ENCODE measurements at places on chromosomes 4 and X.

DNA sequence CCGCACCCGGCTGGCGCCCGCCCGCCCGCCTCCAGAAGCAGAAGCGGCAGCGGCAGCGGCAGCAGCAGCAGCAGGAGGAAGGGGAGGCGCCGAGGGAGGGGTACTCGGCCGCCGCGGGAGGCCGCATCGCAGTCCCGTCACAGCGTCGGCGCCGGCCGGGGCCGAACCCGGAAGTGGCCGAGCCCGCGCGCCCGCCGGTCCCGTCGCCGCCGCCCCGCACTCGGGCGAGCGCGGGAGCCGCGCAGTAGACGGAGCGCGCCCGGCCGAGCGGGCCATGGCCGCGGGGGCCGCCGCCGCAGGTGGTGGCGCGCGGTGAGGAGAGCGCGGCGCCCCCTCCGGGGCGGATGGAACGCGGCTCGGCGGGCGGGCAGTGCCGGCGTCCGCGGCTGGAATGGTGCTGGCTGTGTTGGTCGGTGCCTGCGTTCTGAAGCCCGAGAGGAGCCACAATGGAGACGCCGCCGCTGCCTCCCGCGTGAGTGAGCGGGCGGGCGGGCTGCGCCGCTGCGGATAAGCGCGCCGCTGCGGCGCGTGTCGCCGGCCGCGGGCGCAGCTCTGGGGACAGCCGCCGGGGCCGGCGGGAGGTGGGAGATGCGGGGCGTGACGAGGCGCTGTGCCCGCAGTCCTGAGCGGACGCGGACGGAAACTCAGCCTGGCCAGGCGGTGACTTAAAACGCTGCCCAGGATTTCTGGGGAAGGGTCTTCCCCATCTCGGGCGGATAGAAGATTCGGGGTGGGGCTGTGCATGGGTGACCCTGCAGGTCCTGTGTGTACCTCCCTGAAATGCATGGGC lies at the start of gene KLHL2:
KLHL2 (plus strand) TSS at position 131 of the 790 bp plus-strand sequence; CDS start at position 447, 316 bp downstream.
- peak; percentile 71 for DNase-seq

DNA sequence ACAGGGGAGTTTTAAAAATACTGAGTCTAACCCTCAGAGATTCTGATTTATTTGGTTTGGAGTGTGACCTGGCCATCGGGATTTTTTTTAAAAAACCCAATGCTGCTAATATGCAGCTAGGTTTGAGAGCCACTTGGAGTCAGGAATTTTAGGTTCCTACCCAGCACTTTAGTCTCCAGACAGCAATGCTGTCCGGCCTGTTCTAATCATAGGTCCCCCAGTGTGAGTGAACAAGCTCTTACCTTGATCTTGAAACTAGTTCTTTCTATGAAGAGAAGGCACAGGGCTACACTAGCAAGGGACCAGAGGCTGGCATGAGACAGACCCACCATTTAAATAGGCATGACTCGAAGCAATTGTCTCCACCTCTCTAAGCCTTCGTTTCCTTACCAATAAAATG lies 103.5 kb downstream of the SMIM20 start:
- DNase-seq = no peak

DNA sequence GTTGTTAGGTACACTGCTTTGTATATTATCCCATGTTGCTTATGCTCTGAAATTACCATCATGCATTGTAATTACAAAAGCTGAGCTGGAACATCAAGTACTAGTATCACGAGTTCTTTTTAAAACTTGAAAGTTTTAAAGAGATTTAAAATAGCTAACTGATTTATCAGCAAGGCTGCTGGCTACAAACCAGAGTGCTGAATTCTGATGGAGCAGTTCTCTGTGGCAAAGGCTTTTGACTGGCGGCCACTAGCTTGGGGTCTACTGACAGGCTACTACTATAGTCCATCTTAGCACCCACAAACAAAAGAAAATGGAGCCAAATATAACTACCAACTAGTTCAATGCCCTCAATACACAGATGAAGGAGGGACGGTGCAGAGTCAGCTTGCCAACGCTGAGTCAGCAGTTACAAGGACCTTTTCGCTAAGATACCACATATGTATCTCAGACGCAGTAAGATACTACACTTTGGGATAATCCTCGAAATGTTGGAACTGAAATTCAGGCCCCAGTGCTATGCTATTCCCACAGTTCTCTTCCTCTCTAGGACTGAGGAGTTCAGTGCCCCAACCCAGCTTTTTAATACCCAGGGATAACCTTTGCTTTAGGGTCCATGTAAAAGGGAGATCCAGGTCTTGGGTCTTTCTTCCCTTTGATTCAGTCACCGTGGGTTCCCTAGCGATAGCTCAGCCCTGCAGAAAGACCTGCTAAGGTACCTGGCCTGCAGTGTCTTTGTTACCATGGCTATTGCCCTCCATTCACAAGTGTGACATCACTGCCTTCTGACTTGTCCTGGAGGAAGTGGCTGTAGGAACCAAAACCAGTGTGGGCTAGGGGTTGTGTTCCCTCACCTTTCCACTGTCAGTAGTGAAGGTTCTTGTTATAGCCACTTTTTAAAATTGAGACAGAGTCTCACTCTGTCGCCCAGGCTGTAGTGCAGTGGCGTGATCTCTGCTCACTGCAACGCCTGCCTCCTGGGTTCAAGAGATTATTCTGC lies 22.8 kb downstream of the MFAP3L start:
- no peak for DNase-seq

GRCh38 chr4:110165382-110166286 lies 32.8 kb downstream of the ELOVL6 start:
- DNase-seq = peak; percentile 64

GRCh38 chrX:30065226-30065625 lies 150.1 kb upstream of the MAGEB2 start:
- peak; percentile 41 for DNase-seq

DNA sequence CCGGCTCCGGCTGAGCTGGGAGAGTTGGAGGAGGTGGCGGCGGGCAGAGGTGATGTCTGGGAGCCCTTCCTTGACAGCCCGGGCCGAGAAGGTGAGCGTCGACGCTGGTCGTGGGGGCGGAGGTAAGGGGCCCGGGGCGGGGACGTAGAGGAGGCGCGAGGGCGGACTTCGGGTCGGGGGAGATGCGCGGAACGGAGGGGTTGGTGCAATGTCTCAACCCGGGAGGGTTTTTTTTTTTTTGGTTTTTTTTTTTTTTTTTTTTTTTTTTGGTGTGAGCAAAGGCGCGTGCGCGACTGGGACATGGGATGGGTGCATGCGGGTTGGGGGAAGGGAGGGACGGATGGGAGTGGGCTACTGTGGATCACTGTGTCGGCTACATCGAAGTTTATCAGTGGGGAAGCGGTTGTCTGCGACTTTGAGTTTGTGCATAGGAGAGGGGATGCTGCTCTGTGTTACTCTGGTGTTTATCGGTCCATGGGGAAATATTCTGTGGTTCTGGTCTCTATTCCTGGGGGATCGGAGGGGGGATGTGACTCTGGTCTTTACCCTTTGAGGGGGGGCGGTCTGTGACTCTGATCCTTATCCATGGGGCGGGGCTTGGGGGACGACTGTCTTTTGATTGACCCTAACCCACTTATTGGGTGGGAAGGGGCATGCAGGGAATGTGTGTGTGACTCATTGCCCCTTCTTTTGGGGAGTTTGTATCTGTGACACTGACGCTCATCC lies 537 bp downstream of the RBM10 start:
- no peak for DNase-seq

- DNase-seq = peak; percentile 93
These were observed 13.0 kb downstream of the EXOC1 start for GRCh38 chr4:55866290-55866907.

DNA sequence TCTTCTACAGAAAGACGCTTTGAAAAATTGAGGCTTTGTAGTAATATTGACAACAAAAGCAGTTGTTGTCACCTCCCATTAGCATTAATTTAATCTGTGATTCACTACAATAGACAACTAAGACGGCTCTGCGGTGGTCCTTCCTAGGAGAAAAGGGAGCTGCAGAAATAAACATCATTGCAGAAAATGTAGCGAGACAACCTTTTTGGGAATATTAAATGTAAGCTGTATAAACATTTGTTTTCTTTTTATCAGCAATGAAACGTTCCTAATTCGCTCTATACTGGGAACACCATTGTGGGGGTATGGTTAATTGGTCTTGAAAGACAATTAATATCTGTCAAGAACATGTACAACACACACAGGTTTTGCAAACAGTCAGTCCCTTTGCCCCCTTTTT lies 583.3 kb upstream of the TENM3 start:
- DNase-seq = no peak

DNA sequence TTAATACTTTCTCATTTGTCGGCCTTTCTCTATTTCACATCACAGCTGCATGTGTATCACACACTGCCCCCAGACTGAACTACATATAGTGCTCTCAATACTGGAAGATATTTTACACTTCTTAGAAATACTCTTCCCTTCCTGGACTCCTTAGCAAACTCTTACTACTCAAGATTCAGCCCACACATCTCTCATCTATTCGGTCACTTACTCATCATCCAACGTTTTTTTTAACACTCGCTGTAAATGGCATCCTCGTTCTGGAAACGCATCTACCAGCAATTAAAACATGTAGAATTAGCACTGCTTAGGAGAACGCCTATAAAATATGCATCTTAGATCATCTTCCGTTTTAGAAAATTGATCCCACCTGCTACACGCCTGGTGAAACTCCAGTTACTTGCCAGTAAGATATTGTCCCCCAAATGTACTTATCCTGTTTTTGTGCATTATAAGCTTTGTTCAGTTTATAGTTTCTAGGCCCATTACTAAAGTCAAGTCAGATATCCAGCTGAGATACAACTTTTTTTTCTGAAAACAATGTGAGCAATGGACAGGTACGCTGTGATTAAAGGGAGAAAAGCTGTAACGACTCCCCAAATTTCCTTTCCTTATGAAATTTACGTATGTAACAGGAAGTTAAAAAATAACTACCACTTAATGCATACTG lies 1.0 kb downstream of the LRP2BP start:
- peak; percentile 12 for DNase-seq

DNA sequence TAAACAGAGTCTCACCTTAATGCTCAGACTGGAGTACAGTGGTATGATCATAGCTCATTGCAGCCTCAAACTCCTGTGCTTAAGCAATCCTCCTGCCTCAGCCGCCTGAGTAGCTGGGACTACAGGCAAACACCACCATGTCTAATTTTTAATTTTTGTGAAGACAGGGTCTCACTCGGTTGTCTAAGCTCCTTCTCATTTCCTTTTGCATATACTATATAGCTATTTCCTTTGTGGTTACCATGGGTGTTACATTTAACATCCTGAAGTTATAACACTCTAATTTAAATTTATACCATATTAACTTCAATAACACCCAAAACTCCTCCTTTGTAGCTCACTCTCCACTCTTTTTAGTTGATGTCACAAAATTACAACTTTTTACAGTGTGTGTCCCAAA lies 114.3 kb downstream of the DCK start:
- no peak for DNase-seq

DNA sequence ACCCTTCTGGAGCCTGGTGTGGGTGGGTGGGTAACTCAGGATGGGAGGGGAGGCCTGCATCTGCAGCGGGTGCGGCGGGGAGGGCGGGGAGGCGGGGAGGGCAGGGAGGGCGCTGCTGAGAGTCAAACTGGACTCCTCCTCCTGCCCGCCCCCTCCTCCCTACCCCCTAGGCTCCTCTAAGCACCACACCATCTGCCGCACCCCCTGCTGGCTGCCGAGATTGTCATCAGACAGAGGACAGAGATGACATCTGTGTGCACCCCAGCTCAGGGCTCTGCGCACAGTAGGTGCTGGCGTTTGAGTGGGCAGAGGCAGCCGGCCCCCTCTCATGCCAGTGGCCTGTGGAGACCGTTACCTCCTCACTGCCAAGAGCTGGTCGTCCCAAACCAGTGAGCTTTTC lies 10.6 kb upstream of the HMX1 start:
- no peak for DNase-seq
